Cardiac septum (tissue), 1 donor: ENCODE measurements at places on chromosomes 3 and 15.

GRCh38 chr3:174204765-174205164, 654.4 kb upstream of the NAALADL2 start:
- no peak for DNase-seq

GRCh38 chr3:194070634-194071409, 65.1 kb upstream of the HES1 start:
- peak; percentile 93 for DNase-seq

DNA sequence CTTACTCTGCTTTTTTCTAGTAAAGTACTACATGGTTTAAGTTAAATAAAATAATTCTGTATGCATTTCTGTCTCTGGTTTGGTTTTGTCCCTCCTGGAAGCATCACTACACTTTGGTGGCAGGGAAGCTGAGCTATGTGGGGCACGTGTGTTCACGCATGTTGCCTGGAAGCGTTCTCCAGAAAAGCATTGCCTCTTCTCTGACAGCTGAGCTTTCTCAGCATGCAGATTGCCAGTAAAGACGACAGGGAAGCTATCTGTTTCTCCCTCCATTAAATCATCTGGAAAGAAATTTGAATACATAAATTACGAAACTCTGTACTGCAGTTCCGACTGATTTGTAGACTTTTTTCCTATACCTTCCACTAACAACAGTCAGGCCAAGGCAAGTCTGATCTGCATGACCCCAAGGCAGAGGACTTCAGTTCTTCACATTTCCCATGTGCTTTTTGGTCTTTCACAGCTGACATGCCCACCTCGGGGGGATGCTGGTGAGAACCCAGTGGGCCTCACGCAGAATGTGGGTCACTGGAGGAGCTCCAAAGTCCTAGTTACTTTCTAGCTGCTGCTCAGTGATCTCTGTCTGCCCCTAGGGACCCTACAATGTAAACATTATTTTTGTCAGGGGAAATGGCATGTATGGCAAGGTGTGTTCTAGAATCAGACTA, 43.0 kb downstream of the PGPEP1L start:
- DNase-seq, result no peak

GRCh38 chr3:13535905-13536304, 13.0 kb upstream of the FBLN2 start:
- DNase-seq, result no peak
